CD8-positive, alpha-beta memory T cell (primary cell): ENCODE measurements at places on chromosomes 16 and 17.

GRCh38 chr17:83109386-83109785 is 30.0 kb downstream of the METRNL start:
- no peaks in the 10 kb centered on the region for H3K27me3 ChIP-seq
- no peaks in the 10 kb centered on the region for H3K4me1 ChIP-seq
- H3K27ac ChIP-seq: no peak overlapping the region
- H3K36me3 ChIP-seq: no peaks in the 10 kb centered on the region
- DNase-seq: no peak

GRCh38 chr16:72657791-72658190 is 390.1 kb downstream of the ZFHX3 start:
- H3K36me3 ChIP-seq: no peaks in the 10 kb centered on the region
- H3K27me3 ChIP-seq: no peaks in the 10 kb centered on the region

GRCh38 chr17:19720210-19720475 is 3.8 kb upstream of the SLC47A2 start:
- no peak overlapping the region for H3K4me3 ChIP-seq
- H3K36me3 ChIP-seq: no peaks in the 10 kb centered on the region
- H3K27ac ChIP-seq: no peak overlapping the region
- peaks cover 12% of the 10 kb centered on the region for H3K4me1 ChIP-seq
- no peaks in the 10 kb centered on the region for H3K27me3 ChIP-seq

DNA sequence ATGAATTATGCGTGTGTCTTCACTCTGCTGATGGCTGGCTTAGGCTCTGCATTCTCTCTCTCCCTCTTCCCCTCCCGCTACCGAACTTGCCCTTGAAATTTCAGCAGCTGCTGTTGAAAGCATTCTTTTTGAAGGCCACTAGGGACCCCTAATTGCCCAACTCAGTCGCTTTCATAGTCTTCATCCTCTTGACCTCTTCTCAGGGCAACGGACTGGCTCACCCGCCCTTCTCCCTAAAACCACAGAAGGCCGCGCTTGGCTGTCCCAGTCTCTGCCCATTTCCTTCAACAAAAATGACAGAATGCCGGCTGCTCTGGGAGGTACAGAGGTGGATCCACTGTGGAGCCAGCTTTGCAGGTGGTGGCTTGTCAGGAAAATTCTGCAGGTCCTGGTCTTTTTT is 21.0 kb upstream of the FMNL1 start:
- H3K4me3 ChIP-seq: no peak overlapping the region
- no peak overlapping the region for H3K27ac ChIP-seq
- DNase-seq: no peak
- H3K27me3 ChIP-seq: no peaks in the 10 kb centered on the region
- H3K4me1 ChIP-seq: no peaks in the 10 kb centered on the region
- no peaks in the 10 kb centered on the region for H3K36me3 ChIP-seq

DNA sequence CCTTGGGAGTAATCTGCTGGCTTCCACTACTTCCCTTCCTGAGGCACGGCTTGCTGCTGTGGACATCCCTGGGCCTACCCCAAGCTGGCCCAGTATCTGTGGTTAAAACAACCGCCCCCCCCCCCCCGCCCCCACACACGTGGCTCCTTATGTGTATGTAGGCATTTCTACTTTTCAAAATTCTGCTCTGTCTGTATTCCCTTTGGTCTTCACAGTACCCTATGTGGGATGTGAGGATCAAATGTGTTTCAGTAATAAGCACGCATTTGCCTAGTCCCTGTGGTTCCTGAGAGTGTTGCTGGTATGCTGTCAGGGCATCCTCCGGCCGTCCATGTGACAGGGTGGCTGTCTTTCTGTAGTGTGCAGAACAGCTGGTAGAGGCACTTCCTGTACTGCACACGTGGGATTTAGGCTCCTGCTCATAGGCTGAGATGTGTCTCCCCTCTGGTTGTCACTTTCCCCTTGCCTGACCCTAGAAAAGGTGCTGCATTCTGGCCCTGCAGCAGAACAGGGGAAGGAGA is 2.2 kb downstream of the NT5M start:
- peak overlapping the region; percentile 22 for H3K27ac ChIP-seq
- DNase-seq: peak; percentile 58
- no peaks in the 10 kb centered on the region for H3K36me3 ChIP-seq
- peak overlapping the region; percentile 22 for H3K4me3 ChIP-seq

DNA sequence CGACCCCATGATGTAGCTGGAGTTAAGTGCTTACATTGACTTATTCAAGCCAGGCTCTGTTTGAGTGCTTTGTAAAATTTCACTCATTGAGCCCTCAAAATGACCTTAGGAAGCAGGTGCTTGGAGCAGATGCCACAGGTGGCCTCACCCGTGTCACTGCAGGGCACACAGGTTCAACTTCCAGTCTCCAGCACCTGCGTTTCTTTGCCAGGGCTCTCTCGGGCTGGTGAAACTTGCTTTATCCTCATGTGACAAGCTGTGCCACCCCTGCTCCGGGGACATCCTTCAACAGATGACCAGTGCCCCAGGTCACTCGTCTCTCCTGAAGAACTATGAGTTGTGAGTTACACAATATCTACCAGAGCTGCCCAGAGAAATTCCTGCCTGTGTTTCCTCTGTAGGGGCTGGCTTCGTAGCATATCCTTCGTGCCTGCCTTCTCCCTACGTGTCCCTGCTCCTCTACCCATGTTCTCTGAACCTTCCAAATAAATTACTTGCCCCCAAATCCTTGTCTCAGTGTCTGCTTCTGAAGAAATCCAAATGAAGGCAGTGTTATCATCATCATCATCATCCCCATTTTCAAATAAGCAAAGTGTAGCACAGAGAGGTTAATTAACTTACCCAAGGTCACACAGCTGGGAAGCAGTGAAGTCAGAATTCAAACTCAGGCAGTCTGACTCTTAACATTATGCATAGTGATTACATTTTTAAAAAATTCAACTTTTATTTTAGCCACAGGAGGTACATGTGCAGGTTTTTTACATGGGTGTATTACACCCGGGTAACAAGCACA is 352.5 kb downstream of the NPIPA8 start:
- no peak for DNase-seq
- no peaks in the 10 kb centered on the region for H3K27me3 ChIP-seq
- H3K36me3 ChIP-seq: no peaks in the 10 kb centered on the region
- H3K27ac ChIP-seq: no peak overlapping the region
- H3K4me1 ChIP-seq: no peaks in the 10 kb centered on the region

DNA sequence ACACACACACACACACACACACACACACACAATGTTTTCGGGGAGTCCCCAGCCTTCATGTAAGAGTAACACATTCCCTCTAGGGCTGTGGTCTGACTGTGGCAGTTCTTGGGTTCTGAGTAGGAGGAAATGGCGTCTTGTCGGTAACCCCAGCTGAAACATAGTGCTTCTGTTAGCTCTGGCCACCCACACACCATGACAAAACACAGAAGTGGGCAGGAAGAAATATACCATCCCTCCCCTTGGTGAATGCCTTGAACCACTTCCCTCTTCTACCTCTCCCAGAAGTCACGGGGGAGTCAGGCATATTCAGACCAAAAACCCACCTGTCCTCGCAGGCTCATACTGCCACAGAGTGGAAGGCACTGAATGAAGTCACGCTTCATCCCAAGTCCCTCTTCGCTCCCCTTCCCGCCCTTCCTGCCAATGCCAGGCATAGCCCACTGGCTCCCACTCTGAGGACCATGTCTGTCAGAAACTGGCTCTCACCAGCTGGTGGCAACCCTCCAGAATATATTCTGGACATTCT is 11.5 kb downstream of the SLC35B1 start:
- no peak overlapping the region for H3K4me3 ChIP-seq
- peaks cover 20% of the 10 kb centered on the region for H3K4me1 ChIP-seq
- H3K27me3 ChIP-seq: no peaks in the 10 kb centered on the region
- DNase-seq: peak; percentile 75
- H3K27ac ChIP-seq: no peak overlapping the region
